ENCODE measurements at places on chromosomes 2 and 18.

DNA sequence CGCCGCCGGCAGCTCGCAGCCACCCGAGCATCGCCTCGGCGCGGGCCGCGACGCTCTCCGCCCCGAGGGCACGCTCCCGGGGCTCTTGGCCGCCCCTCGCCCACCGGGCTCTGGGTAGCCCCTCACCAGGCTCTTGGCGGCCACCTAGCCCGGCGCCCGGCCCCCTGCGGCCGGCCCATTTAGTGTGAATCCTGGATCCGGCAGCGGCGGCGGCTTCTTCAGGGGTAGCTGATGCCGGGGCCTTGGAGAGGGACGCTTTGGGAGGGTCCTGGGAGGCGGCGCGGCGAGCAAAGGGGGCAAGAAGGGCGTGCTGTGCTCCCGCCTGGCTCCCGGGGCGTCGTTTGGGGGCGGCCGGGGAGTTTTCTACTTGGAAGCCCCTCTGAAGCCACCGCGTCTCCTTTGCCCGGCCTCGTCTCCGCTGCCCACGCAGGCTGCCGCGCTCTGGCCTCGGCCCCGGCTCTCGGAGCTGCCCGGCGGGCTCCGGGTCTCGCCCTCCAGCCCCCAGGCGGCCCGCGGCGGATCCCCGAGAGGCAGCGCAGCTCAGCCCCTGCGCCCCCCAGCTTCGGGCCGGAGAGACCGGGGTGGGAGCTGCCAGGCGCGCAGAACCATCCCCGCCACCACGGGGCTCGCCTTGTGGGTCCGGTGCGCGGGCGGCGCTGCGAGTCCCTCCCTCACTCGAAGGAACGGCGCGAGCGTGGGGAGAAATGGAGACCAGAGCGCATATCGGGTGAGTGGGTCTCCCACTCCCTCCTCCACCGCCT, 509 bp downstream of the PIEZO2 start:
- DNase-seq: no peak

- DNase-seq: peak; percentile 68
Observed at GRCh38 chr2:195532628-195533271, 124.3 kb upstream of the SLC39A10 start.

DNA sequence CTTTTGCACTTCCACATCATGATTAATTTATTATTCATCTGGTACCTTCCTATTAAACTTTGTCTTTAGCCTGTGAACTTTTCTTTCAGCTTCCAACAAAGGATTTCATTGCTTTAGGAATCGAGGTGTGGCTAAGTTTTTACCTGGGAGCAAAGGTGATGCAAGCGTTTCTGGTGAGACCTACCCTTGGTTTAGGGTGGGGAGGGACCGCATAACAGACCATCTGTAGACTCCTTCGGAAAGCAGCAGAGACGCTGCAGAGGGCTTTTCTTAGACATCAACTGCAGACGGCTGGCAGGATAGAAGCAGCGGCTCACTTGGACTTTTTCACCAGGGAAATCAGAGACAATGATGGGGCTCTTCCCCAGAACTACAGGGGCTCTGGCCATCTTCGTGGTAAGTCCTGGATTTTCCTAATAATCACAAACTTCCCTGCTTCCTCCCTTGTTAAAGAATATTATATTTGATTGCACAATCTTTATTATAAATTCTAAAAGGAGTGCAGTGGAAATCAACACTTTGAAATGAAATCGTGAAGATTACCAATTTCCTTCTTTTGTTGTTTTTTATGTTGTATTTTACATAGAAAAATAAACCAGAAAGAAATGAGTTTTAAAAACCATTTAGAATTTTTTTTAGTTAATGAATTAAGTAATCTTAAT, at the start of gene DSG3:
DSG3 (plus strand) TSS at position 212 of the 662 bp plus-strand sequence; CDS start at position 349, 137 bp downstream.
- no peak for DNase-seq

DNA sequence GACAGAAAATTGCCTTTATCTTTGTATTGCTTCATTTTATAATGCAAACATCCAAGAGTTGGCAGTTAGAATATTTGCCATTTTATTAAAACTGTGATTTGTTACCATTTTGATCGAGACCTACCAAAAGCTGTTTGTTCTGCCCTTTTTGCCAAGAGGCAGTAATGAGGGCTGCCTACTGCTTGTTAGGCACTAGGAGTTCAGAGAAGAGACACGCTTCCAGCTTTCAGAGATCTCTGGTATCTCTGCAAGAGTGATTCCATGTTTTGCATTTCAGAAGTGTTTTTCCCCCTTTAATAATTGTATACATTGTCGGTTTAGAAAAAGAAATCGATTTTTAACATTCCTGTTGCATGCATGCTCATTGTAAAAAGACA, 628 bp downstream of the MRPL30 start:
- DNase-seq: peak; percentile 13

DNA sequence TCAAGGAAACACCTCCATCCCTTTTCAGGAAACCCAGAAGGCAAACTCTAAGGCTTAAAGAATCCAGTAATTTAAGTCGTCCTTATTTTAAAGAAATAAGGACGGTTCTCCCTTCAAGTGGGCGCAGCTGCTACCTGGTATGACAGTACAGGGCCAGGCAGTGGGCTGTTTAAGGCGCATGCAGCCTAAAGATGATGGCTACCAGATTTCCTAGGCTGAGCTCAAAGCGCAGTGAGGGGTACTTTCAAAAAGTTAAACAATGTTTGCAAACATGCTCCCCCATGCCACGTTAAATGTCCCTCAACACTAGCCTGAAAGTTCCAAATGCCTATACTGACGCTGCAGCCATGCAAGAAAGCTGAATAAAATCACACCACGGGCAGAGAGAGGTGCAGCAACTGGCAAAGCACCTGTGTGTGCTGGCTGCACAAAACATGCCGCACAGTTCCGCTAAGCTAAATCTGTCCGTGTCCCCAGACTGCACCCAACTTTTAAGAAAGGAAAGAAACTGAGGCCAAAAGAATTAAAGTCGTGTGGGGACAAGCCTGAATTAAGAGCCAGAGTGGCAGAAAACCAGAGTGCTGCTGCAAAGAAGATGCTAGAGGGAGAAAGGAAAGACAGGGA, 583 bp downstream of the HIBCH start:
- DNase-seq: peak; percentile 17

GRCh38 chr2:170142502-170142901, 35.4 kb upstream of the MYO3B start:
- no peak for DNase-seq

GRCh38 chr18:62797329-62797728, 82.0 kb downstream of the PHLPP1 start:
- no peak for DNase-seq

- no peak for DNase-seq
Observed at GRCh38 chr2:64422466-64422865, 31.5 kb upstream of the LGALSL start.

- no peak for DNase-seq
Observed at GRCh38 chr2:240404174-240404852, 31.1 kb upstream of the GPC1 start.

GRCh38 chr2:207490441-207490840, 39.3 kb upstream of the CREB1 start:
- no peak for DNase-seq

GRCh38 chr2:46943881-46944798, 28.5 kb upstream of the MCFD2 start:
- DNase-seq: peak; percentile 54

- no peak for DNase-seq
Observed at GRCh38 chr2:150230004-150230403, 257.5 kb downstream of the RND3 start.
